ENCODE measurements at places on chromosomes 1 and 21.
A peak's percentile ranks its signal among the peaks of the same experiment; 100 is the strongest.

DNA sequence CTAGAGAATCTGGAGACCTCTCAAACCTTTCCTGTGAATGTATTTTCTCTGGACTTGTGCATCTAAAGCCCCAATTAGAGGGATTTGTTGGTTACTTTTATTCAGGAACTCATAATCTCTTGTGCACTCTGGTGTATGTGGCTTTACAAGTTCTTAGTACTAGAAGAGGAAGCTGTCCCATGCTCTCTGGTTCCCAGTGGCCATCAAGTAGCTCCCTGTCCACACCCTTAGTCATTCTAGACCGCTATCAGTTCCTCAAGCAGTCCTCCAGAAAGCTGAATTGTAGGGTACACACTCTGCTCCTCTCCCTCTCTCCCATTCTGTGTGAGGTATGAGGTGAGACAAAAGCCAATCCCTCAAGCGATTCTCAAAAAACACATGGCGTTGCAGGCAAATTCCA, 470.3 kb downstream of the PTPRC start:
- no peak for DNase-seq

- peak; percentile 77 for DNase-seq
Observed at GRCh38 chr1:175338387-175339135, 146.0 kb upstream of the KIAA0040 start.

DNA sequence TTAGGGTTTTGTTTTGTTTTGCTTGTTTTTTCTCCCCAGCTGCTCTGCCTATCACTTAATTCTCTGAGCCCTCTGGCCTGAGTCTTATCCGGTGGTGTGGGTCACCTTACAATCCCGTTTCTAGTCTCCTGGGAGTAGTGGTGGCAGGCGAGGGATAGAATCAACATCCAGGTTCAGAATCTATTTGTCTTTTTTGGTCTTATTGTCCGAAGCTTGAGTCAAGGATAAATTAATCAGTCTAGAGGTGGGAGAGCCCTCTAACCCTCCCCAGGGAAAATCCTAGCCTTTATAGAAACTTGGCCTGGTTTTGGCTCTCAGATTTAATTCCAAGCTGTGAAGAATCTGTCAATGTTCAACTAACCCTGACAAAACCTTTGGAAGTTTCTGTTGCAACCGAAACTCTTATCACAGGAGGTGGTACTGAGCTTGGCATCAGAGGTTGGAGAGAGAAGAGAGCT, 246.3 kb downstream of the FGGY start:
- DNase-seq, result no peak

GRCh38 chr1:154241703-154242351, 21.1 kb downstream of the UBAP2L start:
- no peak for DNase-seq

DNA sequence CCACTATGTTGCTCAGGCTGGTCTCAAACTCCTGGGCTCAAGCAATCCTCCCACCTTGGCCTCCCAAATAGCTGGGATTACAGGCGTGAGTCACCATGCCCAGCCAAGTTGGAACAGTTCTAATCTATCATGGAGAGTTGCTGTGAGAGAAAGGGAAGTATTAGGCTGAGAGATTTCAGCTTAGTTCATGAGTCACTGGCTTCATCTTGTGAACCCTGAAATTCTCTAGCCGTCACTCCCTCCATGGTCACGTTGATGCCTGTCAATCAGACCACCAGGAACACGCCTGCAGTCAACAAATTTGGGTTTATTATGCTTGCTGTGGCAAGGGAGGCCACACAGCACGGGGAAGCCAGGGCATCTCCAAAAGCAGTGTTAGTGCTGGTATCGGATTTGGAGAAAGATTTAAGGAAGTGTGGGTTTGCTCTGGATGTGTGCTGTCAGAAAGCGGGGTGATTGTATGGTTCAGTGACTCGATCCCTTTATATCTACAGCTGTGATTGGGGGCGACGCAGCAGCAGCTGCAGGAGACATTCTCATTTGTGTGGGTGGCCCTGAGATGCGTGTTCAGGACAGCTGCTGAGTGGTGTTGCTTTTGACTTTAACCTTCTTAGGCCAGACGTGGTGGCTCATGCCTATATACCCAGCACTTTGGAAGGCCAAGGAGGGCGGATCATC, 18.7 kb downstream of the UQCRHL start:
- DNase-seq, result no peak

- no peak for DNase-seq
Observed at GRCh38 chr1:205826995-205827394, 14.0 kb upstream of the SLC41A1 start.

GRCh38 chr1:9595156-9595967, 6.7 kb downstream of the TMEM201 start:
- DNase-seq, result no peak

DNA sequence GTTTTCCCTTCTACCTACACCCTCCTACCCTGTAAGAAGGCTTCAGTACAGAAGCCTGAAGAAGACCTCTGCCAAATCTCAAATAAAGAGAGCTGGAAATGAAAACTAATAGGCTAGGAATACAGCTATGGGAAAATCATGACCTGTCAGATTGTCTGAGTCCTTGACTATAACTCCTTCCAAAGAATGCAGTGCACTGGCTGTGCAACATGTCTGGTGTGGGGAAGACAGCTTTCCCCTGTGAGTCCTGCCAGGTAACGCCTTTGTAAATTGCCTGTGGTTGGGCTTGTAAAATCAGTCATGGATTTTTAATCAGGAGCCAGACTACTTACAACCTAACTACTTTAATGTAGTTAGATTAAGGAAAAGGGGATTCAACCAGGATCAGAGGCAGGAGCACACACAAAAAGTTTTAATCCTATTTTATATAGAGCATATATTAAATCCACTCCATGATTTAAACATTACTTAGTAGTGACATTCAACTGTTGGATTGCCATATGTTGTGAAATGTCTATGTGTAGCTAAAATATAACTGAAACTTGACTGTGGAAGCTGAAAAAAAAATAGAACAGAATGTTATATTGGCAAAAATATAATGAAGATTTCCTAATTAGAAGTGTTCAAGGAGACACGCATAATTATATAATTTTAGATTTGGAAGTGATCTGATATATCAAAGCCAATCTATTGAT, 1667.8 kb downstream of the KCNT2 start:
- DNase-seq, result no peak

GRCh38 chr1:180633057-180634056, 1.5 kb downstream of the XPR1 start:
- DNase-seq, result no peak

DNA sequence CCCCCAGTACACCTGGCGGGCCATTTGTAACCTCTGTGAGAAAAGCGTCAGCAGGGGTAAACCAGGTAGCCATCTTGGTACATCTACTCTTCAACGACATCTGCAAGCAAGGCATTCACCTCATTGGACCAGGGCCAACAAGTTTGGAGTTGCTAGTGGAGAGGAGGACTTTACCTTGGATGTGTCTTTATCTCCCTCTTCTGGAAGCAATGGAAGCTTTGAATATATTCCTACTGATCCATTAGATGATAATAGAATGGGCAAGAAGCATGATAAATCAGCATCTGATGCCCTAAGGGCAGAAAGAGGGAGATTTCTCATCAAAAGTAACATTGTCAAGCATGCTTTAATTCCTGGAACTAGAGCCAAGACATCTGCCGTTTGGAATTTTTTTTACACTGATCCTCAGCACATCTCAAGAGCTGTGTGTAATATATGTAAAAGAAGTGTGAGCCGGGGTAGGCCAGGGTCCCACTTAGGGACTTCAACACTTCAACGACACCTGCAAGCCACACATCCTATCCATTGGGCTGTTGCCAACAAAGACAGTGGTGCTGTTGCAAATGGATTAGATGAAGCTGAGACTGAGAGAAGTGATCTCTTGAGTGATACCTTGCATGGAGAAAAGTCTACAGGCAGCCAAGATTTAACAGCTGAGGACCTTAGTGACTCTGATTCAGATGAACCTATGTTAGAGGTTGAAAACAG, 2.7 kb downstream of the ZBED6 start:
- DNase-seq, result no peak

DNA sequence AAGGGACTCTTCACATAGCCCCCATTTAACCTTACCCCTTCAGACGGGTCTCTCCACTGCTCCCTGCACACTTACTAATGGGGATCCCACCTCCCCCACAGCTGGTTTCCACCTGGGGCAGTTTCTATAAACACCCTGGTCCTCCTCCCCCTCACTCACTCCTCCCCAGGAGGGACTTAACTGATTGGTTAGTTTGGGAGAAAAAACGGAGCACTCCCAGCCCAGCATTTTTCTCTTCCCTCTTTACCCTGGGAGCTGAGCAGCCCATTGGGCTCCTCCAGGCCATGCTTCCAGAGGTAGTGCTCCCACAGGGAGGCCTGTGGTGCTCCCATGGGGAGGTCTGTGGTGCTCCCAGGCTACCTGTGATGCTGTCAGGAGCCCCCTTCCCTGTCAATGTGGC, 93.7 kb downstream of the MIS18A start:
- DNase-seq, result no peak

- no peak for DNase-seq
Observed at GRCh38 chr1:241351841-241352240, 5.2 kb downstream of the RGS7 start.

GRCh38 chr1:14746393-14746792, 147.9 kb downstream of the KAZN start:
- DNase-seq, result no peak

DNA sequence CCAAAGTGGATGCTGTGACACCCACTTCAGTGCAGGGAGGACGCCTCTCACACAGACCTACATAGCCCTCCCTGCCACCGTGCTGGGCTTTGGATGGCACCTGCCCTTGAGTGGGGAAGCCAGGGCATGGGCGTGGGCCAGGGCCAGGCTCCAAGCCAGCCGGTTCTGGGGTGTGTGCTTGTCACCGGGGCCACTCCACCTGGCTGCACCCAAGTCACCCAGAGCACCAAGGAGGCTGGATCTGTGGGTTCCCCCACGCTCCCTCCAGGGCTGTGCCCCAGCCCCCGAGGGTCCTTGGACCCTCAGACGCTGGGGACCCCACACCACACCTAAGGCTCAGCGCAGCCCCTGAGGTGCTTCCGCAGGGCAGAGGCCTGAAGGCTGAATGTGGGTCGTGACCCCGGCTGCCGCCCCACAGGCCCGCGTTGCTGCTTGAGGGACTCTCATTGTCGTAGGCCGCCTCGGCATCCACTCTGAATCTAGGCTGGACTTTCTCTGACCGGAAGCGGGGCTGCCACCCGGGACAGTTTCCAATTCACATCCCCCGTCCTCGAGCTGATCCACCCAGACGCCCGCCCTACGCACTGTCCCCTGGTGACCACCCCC, 1.5 kb downstream of the MXRA8 start:
- DNase-seq, result no peak

- DNase-seq, result no peak
Observed at GRCh38 chr1:245832771-245833527, 674.1 kb downstream of the SMYD3 start.

DNA sequence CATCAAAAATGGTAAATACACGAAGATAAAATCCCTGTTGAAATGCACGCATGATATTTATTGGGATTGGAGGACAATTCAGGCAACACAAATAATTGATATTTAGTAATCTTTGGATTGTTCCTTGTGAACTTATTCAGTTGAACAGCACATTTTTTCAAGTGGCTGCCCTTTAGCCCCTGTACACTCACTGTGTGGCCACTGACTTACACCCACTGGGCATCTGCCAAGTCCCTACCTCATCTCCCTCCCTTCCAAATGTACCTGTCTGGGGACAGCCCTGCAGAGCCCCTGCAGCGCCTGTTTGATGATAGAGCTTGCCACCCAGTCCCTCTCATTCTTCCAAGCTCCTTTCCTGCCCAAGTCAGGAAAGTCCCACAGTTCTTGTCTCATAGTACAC, 154.3 kb downstream of the GLUL start:
- DNase-seq, result no peak

- no peak for DNase-seq
Observed at GRCh38 chr1:215569986-215570824, 3.1 kb downstream of the KCTD3 start.

DNA sequence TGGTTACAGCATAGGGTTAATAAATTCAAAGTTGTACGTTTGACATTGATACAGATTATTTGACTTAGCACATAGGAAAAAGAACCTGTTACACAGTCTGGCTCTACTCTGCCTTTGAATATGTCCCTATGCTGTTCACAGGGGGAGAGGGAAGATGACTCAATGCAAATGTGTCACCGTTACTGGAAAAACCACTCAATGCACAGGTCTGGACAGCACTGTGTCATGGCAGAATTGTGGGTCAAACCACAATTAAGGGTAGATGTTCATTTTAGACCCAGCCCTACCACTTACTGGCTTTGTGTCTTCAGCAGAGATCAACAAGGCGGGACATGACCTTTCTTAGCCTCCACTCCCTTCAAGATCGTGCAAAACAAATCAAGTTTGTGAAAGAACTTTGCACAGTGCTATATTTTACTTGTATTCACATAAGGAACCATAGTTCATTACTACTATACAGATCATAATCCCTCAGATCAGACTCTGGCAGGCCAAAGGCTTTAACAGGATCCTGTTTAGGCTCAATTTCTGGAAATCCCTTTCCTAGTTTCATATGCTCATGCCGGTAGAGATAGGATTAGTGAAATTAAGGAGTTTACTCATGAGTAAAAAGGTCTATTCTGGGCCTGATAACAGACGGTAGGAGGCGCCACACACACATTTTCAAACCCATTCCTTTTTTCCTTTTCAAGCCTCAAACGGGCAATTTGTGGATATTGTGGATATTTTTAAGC, 22.1 kb downstream of the EIF2D start:
- peak; percentile 67 for DNase-seq

DNA sequence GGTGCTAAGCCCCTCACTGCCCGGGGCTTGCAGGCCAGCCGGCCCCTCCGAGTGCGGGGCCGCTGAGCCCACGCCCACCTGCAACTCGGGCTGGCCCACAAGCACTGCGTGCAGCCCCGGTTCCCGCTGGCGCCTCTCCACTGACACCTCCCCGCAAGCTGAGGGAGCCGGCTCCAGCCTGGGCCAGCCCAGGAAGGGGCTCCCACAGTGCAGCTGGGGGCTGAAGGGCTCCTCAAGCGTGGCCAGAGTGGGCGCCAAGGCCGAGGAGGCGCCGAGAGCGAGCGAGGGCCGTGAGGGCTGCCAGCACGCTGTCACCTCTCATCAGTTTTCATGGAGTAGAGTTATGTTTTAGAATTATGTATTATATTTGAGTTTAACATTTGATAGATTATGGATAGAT, 176.5 kb upstream of the FAM78B start:
- DNase-seq, result no peak

GRCh38 chr1:172139196-172139595, 281.3 kb upstream of the C1orf105 start:
- no peak for DNase-seq

GRCh38 chr1:196181594-196181878, 426.7 kb downstream of the KCNT2 start:
- no peak for DNase-seq

GRCh38 chr1:66648901-66649595, 103.2 kb upstream of the DYNLT5 start:
- DNase-seq, result no peak

DNA sequence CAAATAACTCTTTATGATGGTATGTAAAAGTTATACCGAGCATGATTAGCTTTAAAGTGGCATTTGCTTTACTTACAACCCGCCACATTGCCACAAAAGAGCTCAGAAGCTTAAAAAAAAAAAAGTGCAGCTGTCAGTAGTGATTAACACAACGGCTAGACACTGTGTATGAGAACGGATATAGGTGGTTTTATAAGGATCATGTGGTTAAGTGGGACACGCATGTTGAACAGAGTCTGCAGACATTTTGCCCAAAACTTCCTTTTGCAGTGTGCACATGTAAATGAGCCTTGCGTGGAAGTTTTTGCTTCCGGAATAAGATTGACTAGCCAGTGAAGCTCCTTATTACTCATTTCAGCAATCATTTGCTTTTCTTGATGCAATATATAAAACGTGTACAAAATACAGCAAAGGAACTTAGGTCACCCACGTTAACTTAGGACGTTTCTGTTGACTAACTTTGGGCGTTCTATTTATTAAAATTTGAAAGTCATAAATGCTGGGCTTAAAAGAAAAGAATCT, 58.7 kb upstream of the RGS1 start:
- DNase-seq, result peak; percentile 16

GRCh38 chr1:55153031-55153430, 62.1 kb downstream of the USP24 start:
- DNase-seq, result no peak
